K562 (cell line): ENCODE measurements at places on chromosomes 11 and 22. TPM values are rescaled to one million over a fixed set of nuclear protein-coding genes. Genes with fewer than 3 reads are reported as not detected.

RIN1 gene
- 0.40 and 1.2 TPM in 2 replicates for total RNA-seq

- no peak for DNase-seq
- peaks cover 60% of the 10 kb centered on the region for H3K4me1 ChIP-seq
- H3K27ac ChIP-seq = no peak overlapping the region
Measured at GRCh38 chr22:19869497-19870152, 15.0 kb upstream of the GNB1L start.

POU2AF2 gene
- total RNA-seq = not detected in 2 replicates

DNA sequence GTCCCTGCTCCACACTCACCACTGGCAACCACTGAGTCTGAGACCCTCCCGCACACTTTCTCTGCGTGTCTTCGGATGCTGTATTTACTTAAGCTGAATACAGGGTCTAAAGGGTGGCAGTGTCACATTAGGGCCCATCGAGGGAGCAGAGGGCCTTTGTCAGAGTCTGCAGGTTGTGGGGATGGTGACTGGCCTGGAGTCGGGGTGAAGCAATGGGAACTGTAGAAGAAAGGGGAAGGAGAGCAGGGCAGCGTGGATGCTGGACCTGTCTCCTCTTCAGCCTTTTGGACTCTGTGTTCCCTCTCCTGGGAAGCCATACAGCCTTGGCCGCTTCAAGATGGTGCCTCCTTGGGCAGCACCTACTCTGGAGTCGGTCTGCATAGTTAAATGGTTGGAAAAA is 61.1 kb downstream of the ZBTB16 start:
- DNase-seq = no peak
- no peak overlapping the region for H3K27ac ChIP-seq
- no peaks in the 10 kb centered on the region for H3K36me3 ChIP-seq
- peaks cover 56% of the 10 kb centered on the region for H3K27me3 ChIP-seq
- peaks cover 3% of the 10 kb centered on the region; the same call in 2 of the 3 replicates for H3K4me1 ChIP-seq
- no peak overlapping the region for H3K4me3 ChIP-seq

DNA sequence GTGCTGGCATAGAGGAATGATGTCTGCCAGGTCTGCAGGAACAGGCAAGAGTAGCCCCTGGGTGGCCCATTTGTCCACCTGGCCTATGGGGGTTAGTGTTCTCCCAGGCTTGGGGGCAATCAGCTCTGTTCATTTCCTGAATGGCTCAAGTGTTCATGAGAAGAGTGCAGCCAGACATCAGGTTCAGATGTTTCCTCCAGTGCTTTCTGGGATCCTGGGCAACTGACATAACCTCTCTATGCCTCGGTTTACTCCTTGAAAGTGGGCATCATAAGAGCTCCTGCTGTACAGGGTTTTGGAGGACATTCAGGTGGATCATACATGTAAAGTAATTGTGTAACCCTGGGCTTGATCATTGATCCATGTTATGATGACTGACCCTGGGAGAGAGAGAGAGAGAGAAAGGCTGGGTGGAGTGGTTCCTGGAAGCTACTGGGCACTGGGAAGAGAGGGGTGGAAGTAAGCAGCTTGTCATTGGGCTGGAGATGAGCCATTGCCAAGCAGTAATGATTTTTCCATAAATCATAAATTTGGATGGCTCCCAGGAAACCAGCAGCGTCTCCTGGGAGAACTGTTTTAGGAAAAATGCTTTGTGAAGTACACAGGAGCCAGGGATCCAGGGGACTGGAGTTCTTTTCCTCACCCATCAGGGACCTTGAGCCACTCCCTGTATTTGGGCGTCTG is 30.2 kb upstream of the ACCSL start:
- no peaks in the 10 kb centered on the region for H3K4me1 ChIP-seq
- peaks cover 3% of the 10 kb centered on the region; the same call in 1 of the 3 replicates for H3K27me3 ChIP-seq
- no peak overlapping the region for H3K27ac ChIP-seq
- no peaks in the 10 kb centered on the region for H3K36me3 ChIP-seq
- DNase-seq = no peak

GRCh38 chr11:72856551-72857345 is 42.5 kb downstream of the ATG16L2 start:
- no peak overlapping the region for H3K27ac ChIP-seq
- DNase-seq = no peak
- H3K4me3 ChIP-seq = no peak overlapping the region
- H3K27me3 ChIP-seq = no peaks in the 10 kb centered on the region
- no peaks in the 10 kb centered on the region for H3K4me1 ChIP-seq

- H3K4me1 ChIP-seq = no peaks in the 10 kb centered on the region
- no peak for DNase-seq
- H3K27me3 ChIP-seq = no peaks in the 10 kb centered on the region
- no peaks in the 10 kb centered on the region for H3K36me3 ChIP-seq
Measured at GRCh38 chr11:27716835-27717234, 16.6 kb upstream of the BDNF start.
